Erythroblast (primary cell): ENCODE measurements at places on chromosomes 1 and 21.

DNA sequence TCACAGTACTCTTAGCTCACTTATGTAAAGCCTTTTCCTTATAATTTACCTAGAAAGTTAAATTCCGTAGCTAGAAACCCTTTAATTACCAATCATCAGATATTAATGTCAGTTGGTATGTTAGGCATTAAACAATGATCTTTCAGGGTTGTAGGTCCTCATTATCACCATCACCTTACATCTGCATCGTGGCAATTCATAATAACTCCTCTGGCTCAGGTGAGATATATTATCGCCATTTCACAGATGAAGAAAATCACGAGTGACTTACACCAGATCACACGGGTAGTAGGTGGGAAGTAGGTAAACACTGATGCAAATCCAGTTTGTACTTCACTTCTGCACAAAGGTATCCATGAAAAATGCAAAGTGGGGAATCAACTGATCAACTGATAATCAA is 639 bp downstream of the NUP133 start:
- DNase-seq, result peak; percentile 64

GRCh38 chr1:46705408-46705807 is 13.5 kb downstream of the EFCAB14 start:
- DNase-seq, result no peak

- DNase-seq, result no peak
Measured at GRCh38 chr1:183937611-183938010, 99.9 kb downstream of the COLGALT2 start.

GRCh38 chr1:235937123-235937522 is 70.4 kb upstream of the LYST start:
- peak; percentile 51 for DNase-seq

DNA sequence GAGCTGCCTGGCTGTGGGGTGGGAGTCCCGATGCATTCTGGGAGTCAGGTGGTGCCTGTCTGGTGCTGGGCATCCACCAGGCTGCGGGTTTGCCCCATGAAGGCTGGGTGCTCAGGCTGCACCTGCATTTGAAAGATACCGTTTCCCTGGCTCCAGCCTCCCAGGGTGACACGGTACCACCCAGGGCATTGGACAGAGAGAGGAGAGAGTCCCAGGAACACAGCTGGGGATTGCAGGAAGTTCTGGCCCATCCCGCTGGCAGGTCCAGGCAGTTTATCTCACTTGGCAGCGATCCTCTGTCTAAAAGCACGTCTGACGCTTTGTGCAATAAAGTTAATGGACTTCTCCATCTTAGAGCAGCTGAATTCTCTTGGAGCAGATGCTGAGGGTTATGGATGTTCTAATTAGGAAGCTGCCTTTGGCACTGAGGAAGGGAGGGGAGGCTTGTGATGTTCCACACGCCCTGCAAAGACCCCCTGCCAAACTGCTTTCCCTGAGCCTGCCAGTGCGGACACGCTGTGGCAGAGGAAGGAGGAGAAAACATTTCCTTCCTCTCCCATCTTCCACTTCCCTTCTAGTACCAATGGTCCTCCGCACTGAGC is 246.9 kb downstream of the GRIK3 start:
- no peak for DNase-seq

GRCh38 chr1:14282707-14283106 is 315.8 kb upstream of the KAZN start:
- no peak for DNase-seq

- no peak for DNase-seq
Measured at GRCh38 chr1:24874611-24875234, 55.4 kb downstream of the RUNX3 start.

DNA sequence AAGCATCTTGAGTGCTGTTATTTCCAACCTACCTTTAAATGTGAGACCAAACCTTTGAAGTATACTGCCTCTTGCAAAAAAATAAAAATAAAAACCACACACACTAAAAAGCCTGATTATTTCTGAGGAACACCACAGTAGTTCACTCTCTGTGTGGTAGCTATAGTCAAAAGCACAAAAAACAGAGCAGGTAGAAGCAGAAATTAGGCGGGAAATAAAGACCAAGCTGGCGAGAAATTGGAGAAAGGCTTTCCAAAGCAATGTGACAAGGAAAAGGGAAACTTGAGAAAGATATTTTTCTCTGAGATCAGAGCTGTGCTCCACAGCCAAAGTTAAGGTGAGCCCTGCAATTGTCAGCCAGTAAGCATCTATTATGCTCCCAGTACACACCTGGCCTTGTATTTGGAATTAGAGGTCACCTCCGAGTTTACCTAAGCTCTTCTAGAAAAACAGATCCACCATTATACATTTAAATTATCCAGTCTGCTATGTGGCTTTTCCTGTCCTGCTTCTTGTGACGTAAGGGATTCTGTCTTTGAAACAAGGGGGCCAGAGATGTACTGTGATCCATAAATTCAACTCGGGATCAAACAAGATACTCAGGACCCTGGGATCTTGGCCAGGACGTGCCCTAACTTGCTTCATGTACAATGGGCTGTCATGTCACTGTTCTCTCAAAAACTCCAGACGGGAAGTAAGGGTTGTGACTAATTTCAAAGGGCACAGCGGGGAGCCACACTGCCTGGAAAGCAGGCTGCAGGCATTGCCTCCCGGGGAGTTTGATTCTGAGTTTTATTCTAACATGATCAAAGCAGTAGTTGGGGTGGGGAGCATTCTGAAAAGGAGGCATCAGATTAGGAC is 39.8 kb upstream of the RAB4A start:
- no peak for DNase-seq

GRCh38 chr1:160007577-160008200 is 24.1 kb downstream of the PIGM start:
- DNase-seq, result peak; percentile 69

DNA sequence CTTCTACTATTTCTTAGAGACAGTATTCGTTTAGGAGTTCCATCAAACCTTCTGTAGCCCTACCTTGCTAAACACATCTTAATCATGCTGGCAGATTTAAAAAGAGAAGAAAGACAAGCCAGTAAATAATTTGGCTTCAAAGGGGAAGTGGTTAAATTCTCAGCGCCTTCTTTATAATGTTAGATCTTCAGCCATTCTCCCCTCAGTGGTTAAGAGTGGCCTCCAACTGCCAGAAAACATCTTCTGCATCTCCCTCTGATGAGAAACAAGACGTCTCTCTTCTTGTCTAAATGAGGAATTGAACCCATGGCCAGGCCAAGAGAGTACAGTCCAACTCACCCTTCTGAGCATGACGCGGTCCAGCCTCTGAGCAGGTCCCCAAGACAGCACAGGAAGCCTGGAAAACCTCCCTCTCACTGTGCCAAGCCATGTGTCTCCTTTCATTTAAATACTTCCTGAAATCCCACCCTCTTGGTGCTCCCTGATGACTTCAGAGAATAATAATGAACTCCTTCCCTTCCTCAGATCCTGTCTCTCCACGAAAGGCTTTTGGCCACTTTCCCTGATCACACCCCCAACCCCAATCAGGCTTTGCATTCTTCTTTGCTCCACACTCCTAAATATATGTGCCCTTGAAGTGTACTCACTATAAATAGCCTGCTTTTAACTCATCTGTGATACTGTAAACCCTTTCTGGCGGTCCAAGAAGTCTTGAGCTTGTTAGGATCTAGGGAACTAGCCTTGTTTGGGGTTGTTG is 16.4 kb upstream of the LRRC52 start:
- DNase-seq, result no peak

DNA sequence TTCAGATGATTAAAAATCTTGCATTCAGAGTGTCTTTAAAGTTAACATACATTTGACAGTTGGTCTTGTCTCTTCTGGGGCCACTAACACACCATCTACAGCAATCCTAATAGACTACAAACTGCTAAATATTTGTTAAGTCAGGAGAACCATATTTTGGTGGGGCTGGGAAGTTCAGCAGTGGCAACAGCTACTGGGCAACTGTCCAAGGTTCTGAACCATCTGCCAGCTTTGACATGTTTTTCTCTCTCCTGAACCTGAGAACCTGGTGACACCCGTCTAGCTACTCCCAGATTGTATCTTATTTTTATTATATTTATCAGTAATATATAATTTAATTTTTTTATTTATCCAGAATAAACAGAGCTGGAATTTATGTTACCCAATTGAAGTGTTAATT is 199.0 kb upstream of the DPYD start:
- DNase-seq, result no peak

GRCh38 chr1:156684227-156684782 is 7.1 kb upstream of the NES start:
- no peak for DNase-seq

DNA sequence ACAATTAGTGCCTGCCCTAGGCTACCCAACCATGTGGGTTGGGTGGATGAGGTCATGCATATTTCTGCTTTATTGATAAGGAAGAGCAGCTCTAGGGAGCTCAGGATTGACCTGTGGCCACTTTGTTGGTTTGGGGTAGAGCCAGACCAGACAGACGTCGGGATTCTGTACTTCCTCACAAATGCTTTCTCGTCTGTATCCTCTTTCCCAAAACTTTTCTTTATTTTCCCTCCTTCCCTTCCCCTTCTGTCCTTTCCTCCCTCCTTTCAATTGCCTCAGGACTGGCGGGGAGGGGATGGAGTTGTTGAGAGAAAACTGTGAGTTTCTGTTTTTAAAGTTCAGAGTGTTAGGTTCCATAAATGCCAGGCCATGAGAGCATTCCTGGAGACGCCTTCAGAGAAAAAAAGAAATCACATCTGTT is 68.0 kb downstream of the UCK2 start:
- DNase-seq, result no peak

- no peak for DNase-seq
Measured at GRCh38 chr1:93440706-93441105, 7.2 kb upstream of the FNBP1L start.

DNA sequence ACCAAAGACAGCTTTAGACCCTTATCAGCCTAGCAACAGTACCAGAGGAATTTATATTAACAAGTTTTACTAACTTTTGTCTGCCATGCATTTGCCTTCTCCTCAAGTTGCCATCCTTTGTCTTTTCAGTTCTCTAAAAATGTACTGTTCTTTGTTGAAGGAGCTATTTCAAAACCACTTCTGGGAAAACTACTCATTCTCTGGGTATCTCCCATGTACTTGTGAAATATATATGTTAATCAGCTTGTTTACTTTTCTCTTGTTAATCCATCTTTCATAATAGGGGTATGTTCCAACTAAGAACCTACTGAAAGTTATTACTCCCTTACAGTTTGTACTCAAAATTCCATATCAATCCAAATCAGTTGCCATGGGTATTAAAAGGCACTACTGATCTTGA is 16.3 kb downstream of the DPYD start:
- DNase-seq, result no peak

- no peak for DNase-seq
Measured at GRCh38 chr1:66332548-66332901, 201.4 kb upstream of the SGIP1 start.

GRCh38 chr1:91070298-91070697 is 48.5 kb upstream of the ZNF644 start:
- DNase-seq, result no peak

DNA sequence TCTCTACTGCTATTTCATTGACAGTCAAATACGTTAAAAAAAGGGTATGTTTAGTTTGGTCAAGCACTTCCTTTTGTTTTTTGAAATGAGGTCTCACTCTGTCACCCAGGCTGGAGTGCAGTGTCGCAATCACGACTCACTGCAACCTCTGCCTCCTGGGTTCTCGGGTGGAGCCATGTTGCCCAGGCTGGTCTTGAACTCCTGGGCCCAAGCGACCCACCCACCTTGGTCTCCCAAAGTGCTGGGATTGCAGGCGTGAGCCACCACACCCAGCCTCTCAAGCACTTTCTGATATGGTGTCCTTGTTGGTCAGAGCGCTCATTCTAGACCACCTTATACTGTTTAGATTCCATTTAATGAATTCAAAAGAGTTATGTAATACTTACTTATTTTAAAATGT is 20.9 kb upstream of the RHBDL2 start:
- peak; percentile 25 for DNase-seq

GRCh38 chr1:228029281-228029680 is 22.5 kb downstream of the WNT3A start:
- DNase-seq, result no peak

DNA sequence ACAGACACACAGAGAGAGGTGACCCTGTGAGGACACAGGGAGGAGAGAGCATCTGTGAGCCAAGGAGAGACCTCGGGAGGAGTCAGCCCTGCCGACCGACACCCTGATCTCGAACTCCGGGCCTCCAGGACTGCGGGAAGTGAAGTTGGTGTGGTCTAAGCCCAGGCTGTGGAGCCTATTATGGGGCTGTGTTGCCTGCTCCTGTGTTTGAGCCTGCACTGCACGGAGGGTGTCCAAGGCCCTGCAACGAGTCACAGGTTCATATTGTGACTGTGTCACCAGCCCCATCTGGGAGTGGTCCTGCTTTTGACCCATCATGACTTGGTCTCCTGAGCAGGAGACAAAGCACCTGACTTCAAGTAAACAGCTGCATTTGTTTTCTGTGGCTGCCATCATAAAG is 186.0 kb upstream of the AJAP1 start:
- no peak for DNase-seq

DNA sequence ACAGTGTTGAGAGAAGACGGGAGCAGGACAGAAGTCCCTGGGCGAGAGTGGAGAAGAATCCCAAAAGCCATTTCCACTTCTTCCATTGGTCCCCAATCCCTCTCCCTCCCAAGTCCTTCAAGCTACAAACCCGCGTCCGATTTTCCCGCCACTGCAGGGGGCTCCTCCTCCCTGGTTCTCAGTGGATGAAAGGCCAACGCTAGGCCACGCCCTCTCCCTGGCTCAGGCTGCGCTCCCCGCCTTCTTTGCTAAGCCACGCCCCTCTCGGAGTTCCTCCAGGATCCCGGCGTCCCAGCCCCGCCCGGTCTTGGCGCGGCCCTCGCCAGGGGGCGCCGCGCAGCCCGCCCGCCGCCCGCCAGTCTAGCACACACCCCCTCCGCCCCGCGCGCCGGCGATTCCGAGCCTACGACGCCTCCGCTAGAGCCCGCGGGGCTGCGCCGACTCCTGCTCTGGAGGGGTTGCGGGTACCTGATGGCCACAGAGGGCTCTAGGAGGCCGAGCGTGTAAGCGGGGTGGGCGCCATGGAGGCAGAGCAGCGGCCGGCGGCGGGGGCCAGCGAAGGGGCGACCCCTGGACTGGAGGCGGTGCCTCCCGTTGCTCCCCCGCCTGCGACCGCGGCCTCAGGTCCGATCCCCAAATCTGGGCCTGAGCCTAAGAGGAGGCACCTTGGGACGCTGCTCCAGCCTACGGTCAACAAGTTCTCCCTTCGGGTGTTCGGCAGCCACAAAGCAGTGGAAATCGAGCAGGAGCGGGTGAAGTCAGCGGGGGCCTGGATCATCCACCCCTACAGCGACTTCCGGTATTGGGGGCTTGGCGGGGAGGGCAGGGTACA is at the start of gene HCN3:
Gene HCN3, plus strand, starts transcription at position 394 of the 832 bp plus-strand sequence. Its CDS starts 128 bp downstream, at position 522.
- peak; percentile 96 for DNase-seq

- DNase-seq, result no peak
Measured at GRCh38 chr1:241048622-241049021, 308.4 kb downstream of the RGS7 start.

GRCh38 chr1:165717918-165718515 is 19.7 kb upstream of the ALDH9A1 start:
- peak; percentile 72 for DNase-seq
